ENCODE measurements at places on chromosomes 7 and 10.

DNA sequence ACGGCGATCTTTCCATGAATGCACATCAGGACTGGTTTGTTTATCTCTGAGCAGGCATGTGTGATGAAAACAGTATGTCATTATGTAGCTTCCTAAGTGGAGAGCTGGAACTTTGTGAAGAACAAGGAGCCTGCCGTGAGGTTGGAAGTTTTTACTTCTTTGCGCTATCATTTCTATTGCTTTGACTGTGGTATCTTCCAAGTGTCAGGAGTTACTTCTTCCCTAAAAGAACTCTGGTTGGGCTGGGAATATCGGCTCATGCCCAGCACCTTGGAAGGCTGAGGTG lies 167.4 kb upstream of the AHR start:
- no peak for DNase-seq

- DNase-seq, result no peak
These were observed 62.4 kb downstream of the DNAJB6 start for GRCh38 chr7:157399086-157399687.

DNA sequence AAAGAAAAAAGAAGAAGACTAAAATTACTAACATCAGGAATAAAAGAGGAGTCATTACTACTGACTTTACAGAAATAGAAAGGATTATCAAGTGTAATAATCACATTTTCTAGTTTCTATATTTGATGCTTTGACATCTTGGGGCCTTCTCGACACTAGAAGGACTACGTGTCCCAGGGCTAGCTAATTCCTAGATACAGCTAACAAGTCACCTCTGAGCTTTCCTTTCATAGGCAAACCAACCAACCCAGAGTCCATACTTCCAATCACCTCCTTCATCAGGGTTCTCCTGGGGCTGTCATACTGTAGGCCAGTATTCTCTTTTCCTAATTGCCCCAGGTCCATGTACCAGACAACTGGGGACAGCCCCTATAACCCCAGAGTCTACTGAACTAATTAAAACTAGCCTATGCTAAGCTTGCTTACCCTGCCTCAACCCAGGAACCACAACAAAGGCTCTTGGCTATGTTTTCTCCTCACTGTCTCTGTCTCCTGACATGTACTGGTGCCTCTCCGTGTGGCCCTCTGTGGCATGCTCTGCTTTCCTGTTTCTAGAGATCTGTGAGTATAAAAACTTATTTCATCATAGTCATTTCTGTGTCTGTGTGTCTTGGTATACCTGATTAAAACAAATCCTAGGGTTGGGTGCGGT lies 6.7 kb upstream of the PARP12 start:
- no peak for DNase-seq

DNA sequence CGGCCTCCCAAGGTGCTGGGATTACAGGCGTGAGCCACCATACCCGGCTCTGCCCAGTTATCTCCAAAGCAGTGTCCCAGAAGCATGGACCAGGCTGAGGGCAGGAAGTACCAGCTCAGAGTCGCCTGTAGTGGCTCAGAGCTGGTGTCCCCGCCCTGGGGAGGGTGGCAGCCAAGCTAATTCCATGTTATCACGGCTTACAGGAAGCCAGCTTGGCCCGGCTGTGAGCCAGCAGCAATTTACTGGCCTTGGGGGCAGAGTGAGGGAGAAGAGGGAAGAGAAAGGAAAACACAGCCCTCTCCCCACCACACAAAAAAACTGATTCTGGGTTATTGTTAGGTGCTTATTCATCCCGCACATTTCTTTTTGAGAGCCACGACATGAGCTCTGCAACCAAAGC lies 88.1 kb downstream of the HIP1 start:
- DNase-seq, result peak; percentile 78

DNA sequence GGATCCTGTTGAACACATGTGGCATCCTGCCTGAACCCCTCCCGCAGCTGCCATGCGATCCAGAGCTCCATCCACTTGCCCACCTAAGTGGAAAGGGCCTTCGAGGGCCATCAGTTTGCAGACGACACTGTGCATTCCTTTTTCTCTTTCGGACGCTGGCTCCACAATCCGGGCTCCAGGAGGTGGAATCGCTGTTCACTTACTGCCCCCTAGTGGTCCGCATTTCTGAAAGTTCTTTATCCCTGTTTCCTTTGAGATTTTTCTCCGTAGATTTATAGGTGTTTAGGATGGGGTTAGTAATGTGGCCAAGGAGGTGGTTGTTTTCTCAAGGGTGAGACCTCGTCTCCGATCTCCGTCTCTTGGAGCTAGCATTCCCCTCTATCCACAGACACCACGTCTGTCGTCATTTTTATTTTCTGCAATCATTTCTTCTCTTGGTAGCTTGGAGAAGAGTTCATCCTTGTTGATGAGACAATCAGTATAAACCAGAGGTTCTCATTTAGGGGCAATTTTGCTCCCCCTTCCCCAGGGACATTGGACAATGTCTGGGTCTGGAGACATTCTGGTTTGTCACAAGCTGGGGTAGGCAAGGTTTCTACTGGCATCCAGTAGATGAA lies 204.6 kb downstream of the ARHGAP21 start:
- no peak for DNase-seq

GRCh38 chr10:42551582-42552187 lies 86.7 kb downstream of the ZNF33B start:
- no peak for DNase-seq

- no peak for DNase-seq
These were observed 12.3 kb downstream of the OGDH start for GRCh38 chr7:44618753-44619152.
